Activated CD8-positive, alpha-beta memory T cell treated with anti-CD3 and anti-CD28 coated beads, Interleukin-2, amount 50 U/mL, for 4 hours (primary cell): ENCODE measurements at places on chromosomes 5 and 9.

GRCh38 chr5:115168829-115169486, 750 bp downstream of the TRIM36 start:
- no peak for DNase-seq

GRCh38 chr9:6897207-6897822, 139.5 kb downstream of the KDM4C start:
- no peak for DNase-seq

DNA sequence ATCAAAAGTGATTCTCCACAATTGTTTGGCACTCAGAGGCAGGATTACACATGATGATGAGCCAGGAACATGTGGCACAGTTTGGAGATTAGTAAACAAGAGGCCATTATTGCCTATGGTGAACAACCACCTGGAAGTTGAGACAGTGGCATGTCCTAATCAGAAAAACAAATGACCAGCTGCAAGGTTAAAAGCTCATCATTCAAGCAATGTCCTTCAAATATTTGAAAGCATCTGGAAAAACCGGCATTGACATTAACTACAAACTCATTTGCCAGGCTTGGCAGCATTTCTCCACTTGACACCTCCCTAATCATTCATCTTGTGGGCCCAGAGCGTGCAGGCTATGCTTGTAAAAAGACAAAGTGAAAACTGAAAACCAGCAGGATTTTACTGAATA, 80.6 kb upstream of the MEGF10 start:
- DNase-seq: no peak

GRCh38 chr5:79186455-79186854, 49.5 kb upstream of the JMY start:
- no peak for DNase-seq

GRCh38 chr9:125884218-125884595, 137.0 kb downstream of the PBX3 start:
- no peak for DNase-seq

GRCh38 chr5:52794519-52794918, 6.8 kb downstream of the ITGA1 start:
- no peak for DNase-seq
